ENCODE measurements at places on chromosomes 1 and 21.

- DNase-seq, result no peak
Measured at GRCh38 chr1:44512313-44512885, 107.3 kb downstream of the RNF220 start.

- DNase-seq, result no peak
Measured at GRCh38 chr1:174445817-174446216, 1.9 kb upstream of the GPR52 start.

DNA sequence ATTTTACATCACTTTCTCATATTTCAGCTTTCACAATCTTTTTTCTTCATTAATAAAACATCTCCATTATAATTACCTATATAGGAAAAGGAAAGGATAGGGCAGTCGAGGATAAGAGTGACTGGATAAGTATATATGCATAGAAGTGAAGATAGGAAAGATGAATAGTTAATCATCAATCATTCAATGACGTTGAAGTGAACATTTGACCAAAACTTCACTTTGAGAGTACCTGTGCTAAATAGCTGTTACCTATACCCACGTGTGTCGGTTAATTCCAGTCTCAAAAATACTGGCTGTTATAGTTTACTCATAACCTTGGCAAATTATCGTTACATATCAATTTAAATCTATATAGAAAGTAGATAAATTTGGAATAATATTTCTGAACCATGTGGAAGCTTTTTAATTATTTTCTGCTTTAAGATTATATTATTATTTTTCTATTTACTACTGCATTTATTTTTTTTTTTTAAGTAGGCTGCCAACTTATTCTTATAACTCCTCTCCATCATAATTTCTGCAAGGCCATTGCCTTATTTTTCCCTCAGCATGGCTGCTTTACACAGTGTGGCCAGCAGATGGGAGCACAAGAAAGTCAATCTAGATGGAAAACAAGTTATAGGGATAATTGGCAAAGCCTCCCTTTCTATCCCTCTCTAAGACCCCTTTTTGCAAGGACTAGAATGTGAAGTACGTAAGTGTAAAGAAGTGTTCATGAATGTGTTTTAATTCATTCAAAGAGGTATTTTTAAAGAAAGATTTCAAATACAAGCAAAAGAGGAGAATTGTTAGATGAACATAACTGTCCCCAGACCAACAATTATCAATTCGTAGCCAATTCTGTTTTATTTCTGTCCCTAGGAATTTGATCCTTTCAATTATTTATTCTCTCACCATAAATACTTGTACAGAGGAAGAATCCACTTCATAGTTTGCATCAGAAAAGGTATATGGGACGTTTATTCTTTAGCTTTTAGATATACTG is 290.4 kb downstream of the KCNT2 start:
- peak; percentile 29 for DNase-seq

DNA sequence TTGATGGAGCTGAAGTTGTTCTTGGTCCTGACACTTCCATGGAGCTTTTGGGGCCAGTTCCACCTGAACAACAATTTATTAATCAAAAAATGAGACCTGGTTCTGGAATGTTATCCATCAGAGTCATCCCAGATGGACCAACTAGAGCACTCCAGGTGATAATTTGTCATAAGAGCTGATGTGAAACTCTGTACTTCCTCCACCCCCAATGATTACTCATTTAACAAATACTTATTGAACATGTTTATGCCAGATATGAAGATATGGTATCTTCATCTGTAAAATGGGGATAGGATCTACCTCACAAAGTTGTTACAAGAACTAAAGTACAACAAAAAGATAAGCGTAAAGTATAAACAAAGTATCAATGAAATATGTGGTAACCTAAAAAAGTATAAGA is 153.2 kb downstream of the VPS13D start:
- no peak for DNase-seq

DNA sequence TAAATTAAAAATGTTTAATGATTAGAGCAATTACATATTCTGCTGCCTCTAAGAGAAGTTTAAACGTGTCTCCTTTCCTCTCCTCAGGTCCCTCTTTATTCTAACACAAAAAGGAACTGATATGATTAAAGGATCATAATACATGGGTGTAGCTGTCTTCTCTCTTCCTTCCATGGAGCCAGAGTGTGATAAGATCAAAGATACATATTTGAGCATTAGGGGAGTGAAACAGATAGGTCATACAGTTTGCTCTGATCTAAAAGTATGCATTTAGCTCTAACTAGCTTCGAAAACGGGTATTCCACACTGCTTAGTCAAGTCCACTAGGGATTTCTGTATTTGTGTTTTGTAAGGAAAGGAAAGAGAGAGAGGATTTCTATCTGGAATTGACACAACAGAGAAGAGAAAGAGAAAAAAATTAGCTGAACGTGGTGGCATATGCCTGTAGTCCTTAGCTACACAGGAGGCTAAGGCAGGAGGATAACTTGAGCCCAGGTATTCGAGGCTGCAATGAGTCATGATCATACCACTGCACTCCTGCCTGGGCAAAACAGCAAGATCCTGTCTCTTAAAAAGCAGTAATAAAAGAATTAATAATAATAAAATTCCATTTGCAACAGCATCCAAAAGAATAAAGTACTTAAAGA is 63.1 kb downstream of the CDC42BPA start:
- DNase-seq, result no peak

DNA sequence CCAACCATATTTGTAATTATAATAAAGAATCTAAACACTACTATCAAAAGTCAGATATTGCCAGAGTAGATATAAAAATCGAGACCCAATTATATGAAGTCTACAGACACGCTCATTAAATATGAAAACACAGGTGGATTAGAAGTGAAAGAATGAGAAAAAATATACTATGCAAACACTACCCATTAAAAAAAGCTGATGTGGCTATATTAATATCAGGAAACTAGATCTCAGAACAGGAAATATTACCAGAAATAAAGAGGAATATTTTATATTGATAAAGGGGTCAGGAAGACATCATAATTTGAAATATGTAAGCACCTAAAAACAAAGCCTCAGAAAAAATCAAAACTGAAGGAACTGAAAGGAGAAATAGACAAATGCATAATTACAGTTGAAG is 88.3 kb downstream of the URB2 start:
- DNase-seq, result no peak

DNA sequence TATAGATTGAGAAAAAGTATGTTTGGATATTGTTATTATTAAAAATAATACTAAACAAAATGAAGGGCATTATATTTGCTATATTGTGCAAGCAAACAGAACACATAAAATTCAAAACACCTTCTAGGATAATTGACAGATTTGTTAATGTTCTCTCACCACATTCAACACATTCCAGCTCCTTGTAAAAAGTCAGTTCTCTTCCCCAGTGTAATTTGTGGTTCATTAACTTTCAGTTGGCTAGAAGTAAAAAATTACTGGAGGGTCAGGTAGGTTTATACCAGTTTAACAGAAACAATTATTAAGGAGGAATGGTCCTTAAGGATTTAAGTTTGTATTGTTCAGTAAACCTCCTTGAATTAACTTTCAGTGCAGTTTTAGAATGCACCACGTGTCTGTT is 1235.3 kb upstream of the ADGRL2 start:
- no peak for DNase-seq

DNA sequence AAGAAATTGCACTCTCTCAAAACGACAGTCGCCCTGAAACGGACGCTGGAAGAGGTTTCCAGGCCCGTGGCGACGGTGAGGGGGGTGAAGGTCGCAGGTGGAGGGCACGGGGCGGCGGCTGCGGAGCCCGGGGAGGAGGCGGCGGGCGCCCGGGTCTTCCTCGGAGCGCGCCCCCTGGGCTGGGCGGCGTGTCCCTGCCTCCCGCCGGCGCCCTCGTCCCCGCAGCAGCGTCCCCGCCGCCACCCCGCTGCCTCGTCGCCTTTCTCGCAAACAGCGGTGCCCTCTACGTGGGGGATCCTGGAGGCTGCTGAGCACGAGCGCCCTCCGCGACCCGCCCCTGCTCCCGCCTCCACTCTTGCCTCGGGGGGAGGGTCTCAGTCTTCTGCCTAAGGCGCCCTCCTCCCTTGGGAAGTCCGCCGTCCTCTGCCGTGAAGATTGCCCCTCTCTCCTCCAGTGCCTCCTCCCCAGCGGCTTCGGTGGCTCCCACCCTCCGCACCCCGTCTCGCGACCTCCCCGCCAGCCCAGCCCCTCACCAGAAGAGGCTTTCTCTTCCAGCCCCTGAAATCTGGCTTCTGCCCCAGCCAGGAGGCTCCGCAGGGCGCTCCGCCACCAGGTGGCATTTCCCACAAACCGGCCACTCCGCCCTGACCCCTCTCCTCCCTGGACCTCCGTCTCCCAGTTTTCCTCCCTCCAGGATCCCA is 227.4 kb downstream of the SDCCAG8 start:
- DNase-seq, result no peak

DNA sequence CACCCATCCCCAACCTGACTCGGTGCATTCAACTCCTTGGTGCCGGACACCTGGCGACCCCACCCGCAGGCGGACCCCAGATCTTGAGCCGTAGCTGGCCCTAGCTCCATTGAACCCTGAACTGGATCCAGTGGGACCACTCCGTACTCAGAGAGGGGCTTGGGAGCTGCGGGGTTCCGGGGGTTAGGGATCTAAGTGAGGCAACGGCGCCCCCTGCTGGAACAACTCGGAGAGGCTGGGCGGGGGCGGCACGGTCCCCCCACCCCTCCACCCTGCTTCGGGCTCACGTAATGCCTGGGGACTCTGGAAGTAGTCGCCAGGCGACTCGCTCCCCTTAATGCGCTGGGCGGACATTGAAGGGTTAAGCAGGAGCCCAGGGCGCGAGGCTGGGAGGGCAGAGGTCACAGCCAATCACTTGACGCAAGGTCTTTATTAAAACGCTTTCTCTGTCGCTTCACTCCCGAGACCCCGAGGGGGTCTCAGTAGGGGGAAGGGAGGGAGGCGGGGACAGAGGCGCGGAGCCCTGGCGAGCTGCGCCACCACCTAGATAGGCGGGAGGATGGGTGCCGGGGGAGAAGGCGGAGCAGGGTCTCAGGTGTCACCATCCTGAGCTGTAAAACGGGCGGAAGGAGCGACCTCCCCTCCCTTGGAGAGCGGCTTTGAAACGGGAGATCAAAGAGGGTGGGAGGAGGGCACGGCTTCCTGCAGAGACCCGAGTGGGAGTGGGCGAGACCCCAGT is 704 bp upstream of the CRABP2 start:
- peak; percentile 82 for DNase-seq

GRCh38 chr1:44322367-44322766 is 32.7 kb downstream of the ERI3 start:
- DNase-seq, result no peak

DNA sequence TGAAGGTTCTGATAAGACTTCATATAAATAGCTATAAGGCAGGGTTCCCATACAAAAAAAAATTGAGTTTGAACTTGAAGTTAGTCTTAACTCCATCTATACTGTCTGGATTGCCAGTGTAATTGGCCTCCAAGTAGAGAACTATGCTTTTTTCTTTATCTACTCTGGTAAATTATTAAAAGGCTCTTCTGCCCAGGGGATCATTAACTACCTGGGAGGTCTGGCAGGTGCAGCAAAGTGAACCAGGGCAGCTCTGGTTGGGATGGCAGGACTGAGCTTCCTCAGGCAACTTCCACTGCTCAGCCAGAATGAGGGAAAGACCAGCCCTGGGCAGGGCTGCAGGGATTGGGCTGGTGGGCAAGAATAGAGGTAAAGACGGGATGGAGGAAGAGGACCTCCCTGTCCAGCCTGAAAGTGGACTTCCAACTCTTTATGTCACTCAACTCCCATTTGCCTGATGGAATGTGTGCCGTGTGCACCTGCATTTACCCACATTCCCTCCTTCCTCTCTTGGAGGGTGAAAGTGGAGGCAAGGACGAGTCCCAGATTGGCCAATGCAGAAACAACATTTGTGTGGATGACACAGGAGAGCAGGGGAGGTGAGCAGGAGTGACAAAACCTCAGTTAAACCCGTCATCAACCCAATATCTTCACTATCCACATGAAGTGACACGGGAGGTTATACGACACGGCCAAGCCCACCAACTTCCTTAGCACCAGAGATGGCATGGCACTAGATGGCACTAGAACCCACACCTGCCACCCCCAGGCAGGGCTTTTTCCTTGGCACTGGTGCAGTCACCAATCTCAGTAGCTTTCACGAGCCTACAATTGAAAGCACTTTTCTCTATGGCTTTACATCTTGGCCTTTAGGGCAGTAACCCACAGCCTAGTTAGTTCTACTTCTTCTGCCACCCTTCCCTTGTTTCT is 25.2 kb downstream of the CCN1 start:
- no peak for DNase-seq

GRCh38 chr1:101003012-101003650 is 22.5 kb downstream of the DPH5 start:
- no peak for DNase-seq

DNA sequence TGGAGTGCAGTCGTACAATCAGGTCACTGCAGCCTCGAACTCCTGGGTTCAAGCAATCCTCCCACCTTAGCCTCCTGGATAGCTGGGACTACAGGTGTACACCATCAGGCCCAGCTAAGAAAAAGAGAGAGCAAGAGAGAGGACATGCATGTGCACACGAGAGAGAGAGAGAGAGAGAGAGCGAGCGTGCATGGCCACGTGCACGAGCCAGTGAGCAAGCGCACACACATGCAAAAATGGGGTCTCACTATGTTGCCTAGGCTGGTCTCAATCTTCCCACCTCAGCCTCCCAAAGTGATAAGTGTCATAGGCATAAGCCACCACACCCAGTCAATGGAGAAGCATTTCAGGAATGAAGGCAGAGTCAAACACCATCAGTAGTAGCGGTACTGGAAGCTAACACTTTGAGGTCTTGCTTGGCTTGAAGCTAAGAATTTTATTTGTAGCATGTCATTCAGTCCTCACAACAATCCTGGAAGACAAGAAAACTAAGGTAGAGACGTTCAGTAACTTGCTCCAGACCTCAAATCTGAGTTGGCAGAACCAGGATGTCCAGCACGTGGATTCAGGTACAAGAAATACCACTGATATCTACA is 14.5 kb downstream of the GNB1 start:
- DNase-seq, result peak; percentile 44

DNA sequence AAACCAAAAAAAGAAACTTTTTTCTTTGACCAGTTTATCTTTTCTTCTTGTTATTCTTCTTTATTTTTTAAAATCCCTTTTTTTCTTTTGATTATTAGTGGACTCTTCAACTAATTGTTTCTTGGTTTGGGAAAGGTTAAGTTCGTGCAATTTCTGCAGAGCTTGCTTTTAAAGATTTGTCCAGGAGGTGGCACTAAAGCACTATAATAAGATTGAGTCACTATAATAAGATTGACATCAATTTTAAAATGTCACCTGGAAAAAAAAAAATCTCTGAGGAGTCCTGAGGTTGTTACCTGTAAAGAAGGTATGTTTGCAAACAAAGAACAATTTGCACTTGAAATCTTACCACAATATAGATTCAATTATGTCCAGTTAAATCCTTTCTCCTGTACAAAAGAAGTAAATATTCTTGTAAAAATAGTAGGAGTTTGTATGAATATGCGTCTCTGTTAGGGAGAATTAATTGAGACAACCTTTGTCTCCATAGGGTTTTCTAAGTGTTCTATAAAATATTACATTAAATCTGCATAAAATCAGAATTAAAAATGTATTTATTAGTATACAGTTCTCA is 166.7 kb downstream of the ADGRL4 start:
- DNase-seq, result peak; percentile 21

- DNase-seq, result no peak
Measured at GRCh38 chr1:29592261-29592615, 355.9 kb downstream of the PTPRU start.
